ENCODE measurements at places on chromosomes 2 and 18. TPM values are rescaled to one million over a fixed set of nuclear protein-coding genes. Genes with fewer than 3 reads are reported as not detected.

The GALR1 gene
- 0.43 TPM for total RNA-seq

The TGFA gene
- 1.3 TPM for total RNA-seq

The GPR45 gene
- total RNA-seq, result 0.68 TPM

The C2orf72 gene
- total RNA-seq, result 5.3 TPM

The CD207 gene
- 0.79 TPM for total RNA-seq

The ACMSD gene
- total RNA-seq, result not detected

The CSRNP3 gene
- total RNA-seq, result 6.1 TPM

The CCL20 gene
- total RNA-seq, result 0.55 TPM

The ASPRV1 gene
- 9.2 TPM for total RNA-seq

The UGT1A10 gene
- 0.68 TPM for total RNA-seq

The C18orf54 gene
- 11.7 TPM for total RNA-seq

GRCh38 chr2:181772777-181773176 lies 92.5 kb upstream of the NEUROD1 start:
- DNase-seq, result no peak

DNA sequence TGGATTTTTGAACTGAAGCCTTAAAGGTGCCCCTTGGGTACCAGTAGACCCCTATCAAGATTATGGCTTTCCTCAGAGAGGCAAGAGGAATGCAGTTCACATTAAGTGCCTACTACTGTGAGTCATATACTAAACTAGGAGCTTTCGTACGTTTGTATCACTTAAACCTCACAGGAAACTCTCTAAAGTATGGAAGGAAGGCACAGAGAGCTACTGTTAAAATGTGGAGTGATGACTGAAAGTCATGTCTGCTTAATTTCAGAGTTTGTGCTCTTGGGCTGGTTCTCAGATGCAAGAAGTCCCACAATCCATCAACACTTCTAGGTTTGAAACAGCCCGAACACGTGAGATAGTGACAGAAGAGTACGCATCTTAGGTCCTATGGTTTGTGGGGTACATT lies 4.7 kb downstream of the PLCL1 start:
- no peak for DNase-seq

DNA sequence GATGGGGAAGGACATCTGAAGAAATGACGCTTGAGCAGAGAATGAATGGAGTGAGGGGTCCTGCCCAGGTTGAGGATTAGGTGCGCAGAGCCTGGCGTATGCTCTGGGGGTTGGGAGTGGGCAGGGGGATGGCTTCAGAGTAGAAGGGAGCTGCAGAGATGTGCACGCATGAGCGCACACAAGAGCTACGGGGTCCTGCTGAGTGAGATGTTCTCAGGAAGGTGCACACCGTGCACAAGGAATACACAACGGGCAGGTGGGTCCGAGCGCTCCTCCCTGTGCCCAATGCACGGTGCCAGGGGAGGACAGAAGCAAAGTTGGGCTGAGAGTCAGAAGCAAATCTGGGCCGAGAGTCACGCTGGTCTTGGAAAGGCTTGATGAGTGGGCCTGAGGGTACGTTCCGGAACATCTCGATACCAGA lies 25.5 kb downstream of the TWIST2 start:
- no peak for DNase-seq

- DNase-seq, result no peak
Observed at GRCh38 chr2:67566958-67567635, 170.0 kb downstream of the ETAA1 start.

GRCh38 chr2:47064106-47064505 lies 91.0 kb downstream of the STPG4 start:
- no peak for DNase-seq

- DNase-seq, result no peak
Observed at GRCh38 chr2:33784488-33784887, 185.4 kb upstream of the FAM98A start.

GRCh38 chr2:224983712-224984554 lies 58.3 kb downstream of the DOCK10 start:
- no peak for DNase-seq

DNA sequence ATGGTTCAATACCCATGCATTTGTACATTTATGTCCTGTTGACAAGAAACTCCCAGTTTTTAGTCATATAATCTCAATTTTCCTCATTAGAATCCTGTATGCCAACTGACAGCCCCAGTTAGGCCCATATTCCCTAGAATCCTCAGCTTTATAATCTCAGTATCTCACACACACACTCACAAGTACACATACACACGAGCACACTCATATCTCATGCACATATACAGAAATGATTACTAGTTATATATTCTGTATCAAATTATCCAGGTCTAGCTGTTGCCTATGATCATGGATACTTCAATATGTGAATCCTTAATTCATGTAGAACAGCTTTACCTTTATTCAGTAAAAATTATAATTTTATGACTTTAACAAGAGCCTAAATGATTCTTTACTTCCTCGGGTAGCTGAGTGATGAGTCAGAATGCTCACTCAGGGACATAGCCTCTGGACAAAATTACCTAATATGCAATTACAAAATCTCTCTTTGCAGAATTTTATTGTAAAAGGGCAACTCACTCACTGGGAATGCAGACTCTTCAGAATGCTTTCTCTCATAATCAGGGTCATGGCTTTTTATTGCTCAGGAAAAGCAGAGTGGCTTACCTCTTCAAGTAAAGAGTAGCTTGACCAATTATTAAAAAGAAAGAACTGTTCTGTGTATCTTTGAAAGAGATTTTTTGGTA lies 193.6 kb upstream of the PIK3C3 start:
- DNase-seq, result no peak

DNA sequence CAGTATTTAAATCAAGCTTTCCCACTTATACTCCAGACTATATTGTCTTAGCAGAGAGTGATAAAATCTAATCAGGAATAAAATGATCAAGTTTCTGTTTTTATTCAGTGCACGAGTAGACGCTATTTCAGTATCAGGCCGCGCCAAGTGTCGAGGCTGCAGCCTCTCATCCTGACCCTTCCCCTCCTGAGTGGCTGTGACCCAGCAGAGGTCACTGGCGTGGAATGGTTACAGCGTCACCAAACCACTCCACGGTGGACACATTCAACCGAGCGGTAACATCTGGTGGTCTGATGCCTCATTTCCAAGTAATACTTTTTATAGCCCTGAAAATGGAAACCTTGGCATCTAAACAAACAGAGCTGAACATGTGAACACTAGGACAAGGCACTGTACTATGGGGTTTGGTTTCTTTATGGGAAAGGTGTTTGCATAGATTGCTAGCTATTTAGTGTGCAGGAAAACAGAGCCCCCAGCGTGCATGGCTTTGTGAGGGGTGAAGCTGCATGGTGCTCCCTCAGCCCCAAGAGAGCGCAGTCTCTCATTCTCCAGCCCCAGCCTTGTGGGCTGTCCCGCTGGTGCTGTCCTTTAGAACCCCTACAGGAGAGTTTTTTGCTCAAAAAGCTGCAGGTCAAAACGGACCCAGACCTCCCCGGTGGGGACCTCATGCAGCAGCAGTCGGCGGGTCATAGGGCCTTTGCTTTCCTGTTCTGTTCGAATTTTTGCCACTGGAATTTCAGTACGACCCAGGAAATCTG lies 28.4 kb downstream of the FAM228A start:
- DNase-seq, result no peak

- no peak for DNase-seq
Observed at GRCh38 chr2:112713585-112713925, 7.3 kb upstream of the NT5DC4 start.

DNA sequence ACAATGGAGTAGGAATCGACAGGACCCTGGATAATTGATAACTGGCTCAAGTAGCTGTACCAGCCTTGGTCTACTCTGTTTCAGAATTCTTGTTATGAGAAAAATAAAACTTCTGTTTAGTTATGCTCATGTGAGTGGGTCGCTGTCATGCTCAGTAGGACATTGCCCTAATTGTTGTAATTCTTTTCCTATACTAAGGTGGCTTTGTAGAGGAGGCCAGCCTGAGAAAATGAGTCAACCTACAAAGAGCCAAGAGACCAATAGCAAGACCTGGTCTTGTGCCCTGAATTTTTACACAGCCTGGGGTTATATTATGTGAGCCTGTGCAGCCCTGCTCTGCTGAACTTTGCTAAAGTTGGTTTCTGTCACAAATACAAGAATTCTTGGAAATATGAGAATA lies 238.4 kb downstream of the MEIS1 start:
- no peak for DNase-seq

DNA sequence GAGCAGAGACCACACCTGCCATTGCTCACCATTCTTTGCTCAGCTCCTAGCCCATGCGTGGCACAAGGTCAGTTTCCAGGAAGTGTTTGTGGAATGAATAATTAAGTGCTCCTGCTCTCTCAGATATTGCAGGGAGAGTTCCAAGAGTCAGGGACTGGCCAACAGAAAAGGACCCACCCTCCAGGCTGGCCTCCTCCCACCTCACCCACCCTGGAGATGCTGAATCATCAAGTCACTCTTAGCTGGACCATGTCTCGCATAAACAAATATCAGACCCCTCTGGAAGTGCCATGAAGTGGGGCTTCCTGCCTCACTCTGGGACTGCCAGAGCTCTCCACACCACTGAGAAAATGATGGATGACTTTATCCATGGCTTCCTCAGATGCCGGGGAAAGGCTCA lies 256.0 kb downstream of the TNS1 start:
- no peak for DNase-seq

GRCh38 chr2:150174971-150175421 lies 312.5 kb downstream of the RND3 start:
- DNase-seq, result no peak

GRCh38 chr2:121152861-121153260 lies 132.1 kb downstream of the TFCP2L1 start:
- DNase-seq, result no peak

DNA sequence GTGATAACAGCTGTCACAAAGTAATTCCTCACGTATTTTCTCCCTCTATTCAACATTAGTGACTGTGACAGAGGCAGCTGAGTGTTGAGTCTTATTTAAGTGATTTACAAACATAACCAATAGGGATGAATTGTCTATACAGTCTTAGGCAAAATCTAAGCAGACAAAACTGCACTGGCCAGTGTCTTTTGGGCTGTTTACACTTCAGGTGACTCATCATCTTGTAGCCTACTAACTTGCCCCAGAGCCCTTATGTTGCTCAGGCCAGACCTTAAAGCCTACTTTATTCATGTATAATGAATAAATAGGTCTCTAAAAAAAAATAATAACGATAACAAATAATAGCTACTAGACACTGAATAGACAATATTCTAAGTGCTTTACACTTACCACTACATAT lies 17.2 kb downstream of the THOC1 start:
- DNase-seq, result no peak

DNA sequence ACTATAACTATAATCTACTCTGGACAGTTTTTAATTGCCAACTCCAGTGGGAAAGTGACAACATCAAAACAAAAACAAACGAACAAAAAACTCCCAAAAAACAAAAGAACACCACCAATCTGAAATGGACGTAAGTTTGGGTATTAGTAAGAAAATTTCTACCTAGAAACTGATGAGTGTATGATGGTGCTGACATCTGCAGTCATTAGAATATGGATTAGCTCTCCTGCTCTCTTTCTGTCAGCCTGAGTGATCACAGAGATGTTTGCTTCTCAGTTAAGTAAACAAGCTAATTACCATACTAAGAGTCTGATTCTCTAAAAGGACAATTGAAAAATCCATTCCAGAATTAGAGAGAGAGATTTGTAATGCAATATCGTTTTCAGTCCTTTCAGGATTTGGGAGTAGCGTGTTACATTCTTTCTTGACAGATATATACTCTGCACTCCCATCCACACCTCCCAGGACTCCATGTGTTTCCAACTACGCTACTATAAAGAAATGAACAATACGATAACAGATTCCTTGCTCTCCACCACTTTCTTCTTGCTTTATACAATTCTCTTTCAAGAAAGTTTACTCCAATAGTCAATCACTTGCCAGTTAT lies 1347.4 kb upstream of the PIK3C3 start:
- no peak for DNase-seq

Data from testis (tissue), 5 donors.